ENCODE measurements at places on chromosomes 11 and 22.

GRCh38 chr22:36149441-36149840, 11.1 kb downstream of the APOL3 start:
- no peak for DNase-seq

DNA sequence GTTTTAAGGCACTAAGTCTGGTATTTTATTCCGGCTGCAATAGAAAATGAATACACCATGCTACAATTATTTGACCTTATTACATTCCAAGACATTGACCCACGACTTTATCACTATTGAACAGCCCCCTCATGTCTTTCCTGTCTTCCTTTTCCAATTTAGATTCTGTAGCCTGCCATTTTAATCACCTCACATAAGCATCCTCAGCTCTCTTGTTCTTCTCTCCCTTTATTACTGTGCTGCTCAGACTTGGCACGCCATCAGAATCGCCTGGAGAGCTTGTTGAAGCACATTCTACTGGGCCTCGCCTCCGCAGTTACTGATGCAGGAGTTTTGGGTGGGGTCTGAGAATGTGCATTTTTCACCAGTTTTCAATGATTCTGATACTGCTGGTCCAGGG, 38.7 kb upstream of the SWAP70 start:
- peak; percentile 57 for DNase-seq

GRCh38 chr22:46693634-46694415, 44.2 kb downstream of the CERK start:
- DNase-seq, result no peak

- DNase-seq, result no peak
These were observed 29.3 kb downstream of the TPBGL start for GRCh38 chr11:75269896-75270295.

- no peak for DNase-seq
These were observed 28.2 kb downstream of the TPBGL start for GRCh38 chr11:75268626-75269366.

GRCh38 chr11:102196816-102197215, 86.6 kb downstream of the YAP1 start:
- no peak for DNase-seq

DNA sequence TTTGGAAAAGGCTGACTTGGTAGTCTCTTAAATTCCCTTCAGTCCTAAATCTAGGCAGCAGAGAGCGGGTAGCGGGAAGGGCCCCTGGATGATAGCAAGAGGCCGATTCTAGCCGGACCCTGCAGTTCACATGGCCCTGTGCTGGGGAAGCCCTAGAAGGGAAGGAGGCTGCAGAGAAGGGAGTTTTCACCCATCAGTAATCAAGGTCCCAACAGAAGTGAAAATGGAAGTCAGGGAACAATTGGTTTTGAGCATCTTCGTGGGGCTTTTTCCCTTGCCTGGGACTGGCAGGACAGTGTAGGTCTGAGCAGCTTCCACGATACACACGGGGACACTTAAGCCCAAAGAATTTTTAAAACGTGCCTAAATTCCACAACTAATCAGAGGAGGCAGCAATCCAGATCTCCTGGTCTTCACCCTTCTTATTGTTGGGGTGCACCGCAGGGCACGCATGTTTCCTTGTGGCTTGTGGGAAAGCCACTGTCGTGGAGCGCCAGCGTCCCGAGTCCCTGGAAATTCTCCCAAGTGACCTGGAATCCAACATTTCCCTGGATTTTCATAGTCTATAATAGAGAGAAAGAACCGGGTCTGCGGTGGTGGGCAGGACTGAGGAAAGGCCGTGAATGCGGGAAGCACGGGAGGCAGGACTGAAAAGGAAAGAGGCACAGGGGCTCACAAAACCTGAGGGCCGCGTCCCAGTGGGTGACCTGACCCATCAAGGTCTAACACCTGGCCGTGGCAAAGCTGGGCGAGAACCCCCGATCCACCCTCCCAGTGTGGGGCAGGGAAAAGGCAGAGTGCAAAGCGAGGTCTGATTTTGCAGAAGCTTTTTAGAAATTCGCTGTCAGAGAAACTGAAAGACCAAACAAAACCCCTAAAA, 846 bp upstream of the OAF start:
- no peak for DNase-seq

DNA sequence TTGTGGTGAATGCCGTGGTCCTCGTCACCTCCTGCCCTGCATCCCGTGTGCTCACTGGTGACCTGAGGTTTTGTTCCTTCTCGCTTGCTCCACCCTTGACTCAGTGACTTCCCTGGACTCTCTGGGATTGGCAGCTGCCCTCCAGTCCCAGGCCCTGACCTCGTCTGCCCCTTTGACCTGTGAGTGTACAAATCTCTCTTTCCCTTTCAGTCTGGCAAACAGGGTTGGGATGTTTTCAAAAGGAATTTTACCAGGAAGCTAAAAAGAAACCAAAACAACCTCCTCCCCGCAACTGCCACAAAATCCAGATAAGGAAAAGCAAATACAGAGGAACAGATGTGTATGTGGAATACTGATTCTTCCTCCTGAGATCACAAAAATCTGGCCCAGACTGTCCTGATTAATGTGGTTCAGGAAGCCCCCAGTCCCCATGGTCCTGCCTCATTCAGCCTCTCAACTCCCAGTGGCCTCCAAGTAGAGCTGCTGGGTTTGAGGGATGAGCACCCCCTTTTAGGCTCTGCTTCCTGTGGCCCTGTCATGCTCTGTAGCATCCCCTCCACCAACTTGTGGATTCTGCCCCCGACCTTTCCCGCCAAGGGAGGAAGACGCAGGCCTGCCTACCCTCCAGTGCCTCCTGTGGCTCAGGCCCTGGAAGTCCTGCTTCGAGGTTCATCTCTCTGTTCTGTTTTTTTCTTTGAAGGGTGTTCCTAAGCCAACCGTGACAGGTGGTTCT, 15.2 kb downstream of the ROBO4 start:
- no peak for DNase-seq

- no peak for DNase-seq
These were observed 5.8 kb upstream of the NECTIN1 start for GRCh38 chr11:119734788-119735187.

DNA sequence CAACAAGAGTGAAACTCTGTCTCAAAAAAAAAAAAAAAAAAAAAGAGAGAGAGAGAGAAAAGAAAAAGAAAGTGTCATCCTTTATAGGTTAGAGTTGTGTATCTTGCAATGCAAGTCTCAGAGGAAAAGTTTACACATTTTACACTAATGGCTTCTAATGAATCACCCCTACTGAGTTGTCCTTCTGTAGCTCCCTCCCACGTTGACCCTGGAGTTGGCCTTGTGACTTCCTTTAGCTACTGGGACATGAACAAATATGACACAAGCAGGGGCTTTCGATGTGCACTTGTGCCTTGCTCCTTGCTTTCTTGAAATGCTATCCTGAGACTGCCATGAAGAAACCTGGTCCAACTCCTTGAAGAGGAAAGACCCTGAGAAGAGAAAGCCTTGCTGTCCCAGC, 2.4 kb upstream of the SMCO4 start:
- DNase-seq, result no peak

DNA sequence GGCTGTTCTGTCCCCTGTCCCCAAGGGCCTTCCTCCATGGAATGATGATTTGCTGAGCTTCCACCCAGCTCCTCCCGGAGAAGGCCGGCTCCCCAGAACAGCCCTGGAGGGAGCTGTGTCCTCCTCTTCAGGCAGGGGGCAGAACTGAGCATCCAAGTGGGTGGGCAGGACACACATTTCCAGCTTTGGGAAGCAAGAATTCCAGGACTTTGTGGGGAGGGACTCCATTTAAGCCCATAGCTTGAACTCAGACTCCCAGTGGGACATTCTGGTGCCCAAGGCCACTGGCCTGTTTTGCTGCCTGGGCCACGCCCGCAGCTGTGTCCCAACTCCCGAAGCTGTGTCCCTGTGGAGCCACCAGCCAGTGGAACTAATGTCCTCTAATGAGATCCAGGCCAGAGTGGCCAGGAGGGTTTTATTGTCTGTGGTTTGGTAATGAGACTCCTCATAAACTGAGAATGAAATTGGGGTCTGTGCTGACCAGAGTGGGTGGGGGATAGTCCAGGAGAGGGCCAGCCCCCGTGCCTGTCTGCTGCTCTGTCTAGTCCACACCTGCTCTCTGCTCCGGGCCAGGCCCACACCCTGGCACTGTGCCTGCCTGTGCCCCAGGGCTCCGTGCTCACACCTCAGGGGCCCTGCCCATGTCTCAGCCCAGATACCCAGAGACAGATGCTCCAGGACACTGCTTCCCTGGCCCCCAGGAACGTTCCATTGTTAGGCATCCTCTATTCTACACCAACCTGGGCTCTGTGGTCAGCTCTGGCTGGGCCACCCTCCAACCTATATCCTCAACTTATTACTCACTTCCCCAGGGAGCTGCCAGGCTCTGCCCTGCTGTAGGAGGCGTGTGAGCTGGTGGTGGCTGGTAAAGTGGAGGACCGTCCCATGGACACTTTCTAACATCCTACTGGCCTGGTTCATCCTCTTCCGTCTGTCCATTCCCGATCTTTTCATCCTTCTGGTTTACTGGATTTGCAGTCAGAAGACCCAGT, 7.6 kb downstream of the NECTIN1 start:
- DNase-seq, result no peak

DNA sequence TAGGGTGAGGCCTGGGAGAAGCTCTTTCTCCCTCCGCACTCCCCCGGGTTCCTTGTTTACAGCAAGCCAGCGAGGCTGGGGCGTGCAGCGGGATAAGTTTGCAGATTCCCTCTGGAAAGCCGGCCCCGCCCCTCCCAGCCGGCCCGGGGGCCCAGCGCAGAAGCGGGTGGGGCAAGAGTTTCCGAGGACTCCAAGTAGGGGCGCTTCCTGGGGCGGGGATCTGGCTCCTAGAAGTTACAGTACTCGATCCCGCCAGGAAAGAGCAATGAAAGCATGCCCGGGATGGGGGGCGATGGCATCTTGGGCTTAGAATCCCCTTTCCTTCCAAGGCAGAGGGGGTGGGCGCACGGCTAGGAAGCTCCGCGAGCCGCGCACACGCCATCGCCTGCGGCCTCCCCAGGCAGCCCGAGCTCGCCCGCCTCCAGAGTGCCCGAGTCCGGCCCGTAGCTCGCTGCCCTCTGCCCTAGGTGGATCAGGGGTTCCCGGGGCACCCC, 385 bp downstream of the TST start:
- DNase-seq, result peak; percentile 81

DNA sequence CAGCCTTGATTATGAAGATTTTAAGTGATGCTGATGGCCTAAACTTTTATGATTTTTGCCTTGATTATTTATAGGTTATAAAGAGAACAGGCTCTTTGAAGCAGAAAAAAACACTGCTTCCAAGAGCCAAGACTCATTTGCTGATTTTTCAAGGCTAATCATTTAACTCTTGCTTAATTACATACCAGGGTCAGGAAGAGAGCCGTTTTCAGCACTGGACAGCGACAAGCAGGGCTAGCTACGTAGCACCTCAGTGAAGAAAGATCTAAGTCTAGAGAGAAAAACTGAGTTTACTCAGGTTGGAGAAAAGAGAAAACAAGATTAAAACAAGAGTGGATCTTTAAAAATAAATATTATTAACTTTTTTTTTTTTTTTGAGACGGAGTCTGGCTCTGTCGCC, 615.4 kb upstream of the B3GAT1 start:
- peak; percentile 63 for DNase-seq

GRCh38 chr11:92251980-92252379, 27.4 kb downstream of the FAT3 start:
- DNase-seq, result no peak

DNA sequence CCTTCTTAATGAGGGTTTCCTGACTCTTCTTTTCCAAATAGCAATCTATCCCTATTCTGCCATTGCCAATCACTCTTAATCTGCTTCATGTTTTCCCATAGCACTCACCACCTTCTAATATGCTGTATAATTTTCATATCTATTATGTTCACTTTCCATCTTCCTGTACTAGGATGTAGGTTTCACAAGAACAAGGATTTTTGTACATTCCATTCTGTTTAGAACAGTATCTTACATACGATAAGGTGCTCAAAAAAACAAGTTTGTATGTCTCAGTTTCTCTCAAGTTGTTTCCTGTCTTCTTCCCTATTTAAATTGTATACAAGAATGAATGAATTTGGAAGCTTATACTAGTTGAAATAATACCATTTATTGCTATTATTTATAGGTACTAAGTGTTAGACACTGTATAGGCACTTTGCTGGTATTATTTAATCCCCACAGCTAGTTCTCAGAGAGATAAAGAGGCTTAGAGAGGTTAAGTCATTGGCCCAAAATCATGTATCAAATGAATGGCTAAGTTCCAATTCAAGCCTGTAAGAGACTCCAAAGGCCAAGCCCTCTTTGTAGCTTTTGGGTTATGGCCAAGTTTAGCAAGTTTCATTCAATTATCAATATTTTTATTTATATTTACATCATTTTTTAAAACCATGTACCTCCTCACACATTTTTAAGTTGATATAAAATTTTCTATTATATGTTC, 134.7 kb downstream of the PAX6 start:
- DNase-seq, result no peak

DNA sequence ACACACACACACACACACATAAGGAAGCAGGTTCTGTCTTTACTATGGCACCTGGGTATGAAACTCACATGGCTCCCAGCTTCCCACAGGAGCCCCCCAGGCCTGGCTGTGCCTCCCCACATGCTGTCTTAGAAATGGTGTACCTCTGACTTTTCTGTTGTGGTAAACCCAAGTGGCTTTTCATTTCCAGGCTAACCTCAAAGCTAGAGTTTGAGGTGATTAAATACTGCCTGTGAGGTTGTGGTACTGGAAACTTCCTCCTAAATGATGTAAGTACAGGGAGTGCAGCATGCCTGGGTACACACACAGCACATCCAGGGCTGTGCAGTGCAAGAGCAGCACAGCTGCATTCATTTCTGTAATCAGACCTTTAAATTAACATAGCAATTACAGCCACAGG, 34.4 kb downstream of the ME3 start:
- DNase-seq, result no peak

DNA sequence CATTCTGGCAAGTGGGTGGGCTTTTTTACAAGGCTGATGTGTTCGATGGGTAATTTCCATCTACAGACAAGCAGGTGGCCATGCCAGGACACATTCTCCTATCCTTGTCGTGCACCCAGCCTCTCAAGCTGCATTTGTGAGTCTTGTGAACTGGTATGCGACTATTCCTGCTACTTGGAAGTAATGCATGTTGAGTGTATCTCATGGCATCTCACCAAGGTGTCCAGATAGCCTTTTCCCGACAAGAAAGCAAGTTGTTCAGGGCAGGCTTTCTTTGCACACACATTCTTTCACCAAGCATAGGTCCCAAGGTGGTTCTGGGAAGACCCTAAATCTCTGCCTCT, 18.8 kb upstream of the SYT13 start:
- no peak for DNase-seq

GRCh38 chr22:40666151-40666848, 13.0 kb upstream of the MCHR1 start:
- DNase-seq, result peak; percentile 81

GRCh38 chr11:69202511-69203221, 46.9 kb downstream of the SMIM38 start:
- DNase-seq, result peak; percentile 10

GRCh38 chr11:31913985-31914384, 102.9 kb upstream of the PAX6 start:
- DNase-seq, result no peak

All from femur (tissue), 1 donor.